ENCODE measurements at places on chromosomes 2 and 18.

DNA sequence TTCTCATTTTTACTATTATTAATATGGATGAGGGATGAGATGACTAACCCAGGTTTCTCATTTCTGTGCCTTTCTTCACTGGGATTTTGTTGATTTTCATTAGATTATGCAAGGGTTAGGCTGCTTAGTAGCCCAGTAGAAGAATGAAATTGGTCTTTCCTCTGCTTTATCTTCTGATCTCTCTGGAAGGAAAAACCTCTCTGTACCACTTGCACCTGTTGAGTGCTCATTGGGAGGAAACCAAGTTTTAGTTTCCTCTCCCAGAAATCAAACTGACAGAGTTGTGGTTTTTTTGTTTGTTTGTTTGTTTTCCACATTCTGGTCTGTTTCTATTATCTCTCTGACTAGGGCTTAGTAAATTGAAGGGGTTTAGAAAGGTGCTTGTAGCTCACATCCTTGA is 60.8 kb downstream of the KIAA1328 start:
- H3K27ac ChIP-seq = no peak overlapping the region
- no peak overlapping the region for H3K4me3 ChIP-seq
- no peak for DNase-seq
- no peaks in the 10 kb centered on the region for H3K4me1 ChIP-seq
- H3K36me3 ChIP-seq = no peaks in the 10 kb centered on the region
- H3K27me3 ChIP-seq = no peaks in the 10 kb centered on the region

GRCh38 chr2:148531669-148532428 is 112.7 kb upstream of the EPC2 start:
- H3K4me1 ChIP-seq = no peaks in the 10 kb centered on the region
- DNase-seq = no peak
- H3K27ac ChIP-seq = no peak overlapping the region

GRCh38 chr18:55455938-55456337 is 132.1 kb downstream of the TCF4 start:
- no peaks in the 10 kb centered on the region for H3K36me3 ChIP-seq
- H3K4me1 ChIP-seq = no peaks in the 10 kb centered on the region
- H3K27me3 ChIP-seq = no peaks in the 10 kb centered on the region
- H3K4me3 ChIP-seq = no peak overlapping the region

- H3K4me3 ChIP-seq = no peak overlapping the region
- DNase-seq = no peak
- no peak overlapping the region for H3K27ac ChIP-seq
- H3K4me1 ChIP-seq = no peaks in the 10 kb centered on the region
- H3K36me3 ChIP-seq = no peaks in the 10 kb centered on the region
- no peaks in the 10 kb centered on the region for H3K27me3 ChIP-seq
Observed at GRCh38 chr2:31339696-31340095, 74.8 kb downstream of the XDH start.

GRCh38 chr2:3403587-3404334 is 24.3 kb downstream of the TRAPPC12 start:
- no peaks in the 10 kb centered on the region for H3K27me3 ChIP-seq
- no peak overlapping the region for H3K27ac ChIP-seq
- DNase-seq = no peak
- no peaks in the 10 kb centered on the region for H3K4me1 ChIP-seq
- H3K36me3 ChIP-seq = peaks cover 72% of the 10 kb centered on the region
- H3K4me3 ChIP-seq = no peak overlapping the region

GRCh38 chr2:3288470-3289170 is 89.0 kb downstream of the EIPR1 start:
- H3K27me3 ChIP-seq = no peaks in the 10 kb centered on the region
- H3K4me3 ChIP-seq = no peak overlapping the region
- H3K4me1 ChIP-seq = no peaks in the 10 kb centered on the region
- H3K27ac ChIP-seq = no peak overlapping the region

GRCh38 chr2:140643761-140644187 is 1487.0 kb downstream of the LRP1B start:
- H3K36me3 ChIP-seq = no peaks in the 10 kb centered on the region
- H3K4me3 ChIP-seq = no peak overlapping the region
- H3K27me3 ChIP-seq = no peaks in the 10 kb centered on the region
- peaks cover 8% of the 10 kb centered on the region for H3K4me1 ChIP-seq
- peak; percentile 32 for DNase-seq

Measured in stomach (tissue), 19 donors.